ENCODE measurements at places on chromosomes 11 and 22.

DNA sequence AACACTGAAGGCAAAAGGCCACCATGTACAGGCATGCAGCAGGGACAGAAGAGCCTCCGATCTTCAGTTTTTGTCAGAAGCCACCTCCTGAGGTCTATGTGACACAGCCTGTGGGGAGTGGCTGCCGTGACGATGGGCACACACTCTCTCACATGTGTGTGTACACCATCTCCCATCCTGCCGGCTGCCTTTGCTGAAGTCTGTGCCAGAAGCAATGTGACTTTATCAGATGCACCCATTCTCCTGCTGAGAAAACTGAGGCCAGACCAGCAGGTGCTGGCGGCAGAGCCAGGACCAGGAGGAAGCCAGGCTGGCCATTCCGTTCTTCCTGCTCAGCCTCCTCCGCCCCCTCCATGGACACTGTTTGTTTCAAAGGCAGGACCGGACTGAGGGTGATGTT lies 16.7 kb downstream of the SHANK2 start:
- no peak for DNase-seq

DNA sequence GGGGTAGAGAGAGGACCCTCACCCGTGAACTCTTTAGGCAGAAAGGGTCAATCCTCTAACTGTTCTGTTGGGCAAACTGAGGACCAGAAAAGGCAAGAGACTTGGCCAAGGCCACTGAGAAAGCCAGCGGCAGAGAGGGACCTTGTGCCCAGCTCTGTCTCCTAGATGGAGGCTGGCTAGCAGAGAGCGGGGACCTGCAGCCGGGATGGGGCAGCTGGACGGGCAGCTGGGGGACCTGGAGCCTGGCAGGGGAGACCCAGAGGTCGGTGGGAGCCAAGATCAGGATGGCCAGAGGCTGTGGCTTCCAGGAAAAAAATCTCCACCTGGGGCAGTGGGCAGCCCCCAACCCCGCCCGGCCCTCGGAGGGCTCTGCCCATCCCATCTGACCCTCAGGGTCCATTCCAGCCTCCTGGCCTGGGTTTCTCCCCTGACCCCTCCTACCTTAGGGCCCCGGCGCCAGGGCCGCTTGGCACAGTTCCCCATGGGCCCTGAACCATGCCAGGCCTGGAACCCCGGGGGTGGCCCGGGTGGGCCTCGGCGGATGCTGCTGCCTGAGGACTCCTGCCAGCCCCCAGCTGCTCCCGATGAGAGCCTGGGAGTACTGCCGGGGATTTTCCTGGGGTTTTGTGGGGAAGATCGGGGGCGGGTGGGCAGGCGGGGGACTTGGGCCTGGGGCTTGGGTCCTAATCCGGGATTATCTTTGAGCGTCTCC lies at the start of gene CABP2:
TSS of gene CABP2 (minus strand) at position 603 of the 712 bp plus-strand sequence. CDS start at position 483, 120 bp downstream.
- no peak for DNase-seq

- DNase-seq, result no peak
These were observed 10.2 kb downstream of the YPEL4 start for GRCh38 chr11:57639321-57640067.

- no peak for DNase-seq
These were observed 5.1 kb upstream of the P2RX6 start for GRCh38 chr22:21009638-21010425.

Measured in activated T-helper 1 cell treated with anti-CD3 and anti-CD28 coated beads, Interleukin-2, amount 50 U/mL, for 16 hours (primary cell).